Tibial nerve (tissue), 4 donors: ENCODE measurements at places on chromosomes 12 and 14.

DNA sequence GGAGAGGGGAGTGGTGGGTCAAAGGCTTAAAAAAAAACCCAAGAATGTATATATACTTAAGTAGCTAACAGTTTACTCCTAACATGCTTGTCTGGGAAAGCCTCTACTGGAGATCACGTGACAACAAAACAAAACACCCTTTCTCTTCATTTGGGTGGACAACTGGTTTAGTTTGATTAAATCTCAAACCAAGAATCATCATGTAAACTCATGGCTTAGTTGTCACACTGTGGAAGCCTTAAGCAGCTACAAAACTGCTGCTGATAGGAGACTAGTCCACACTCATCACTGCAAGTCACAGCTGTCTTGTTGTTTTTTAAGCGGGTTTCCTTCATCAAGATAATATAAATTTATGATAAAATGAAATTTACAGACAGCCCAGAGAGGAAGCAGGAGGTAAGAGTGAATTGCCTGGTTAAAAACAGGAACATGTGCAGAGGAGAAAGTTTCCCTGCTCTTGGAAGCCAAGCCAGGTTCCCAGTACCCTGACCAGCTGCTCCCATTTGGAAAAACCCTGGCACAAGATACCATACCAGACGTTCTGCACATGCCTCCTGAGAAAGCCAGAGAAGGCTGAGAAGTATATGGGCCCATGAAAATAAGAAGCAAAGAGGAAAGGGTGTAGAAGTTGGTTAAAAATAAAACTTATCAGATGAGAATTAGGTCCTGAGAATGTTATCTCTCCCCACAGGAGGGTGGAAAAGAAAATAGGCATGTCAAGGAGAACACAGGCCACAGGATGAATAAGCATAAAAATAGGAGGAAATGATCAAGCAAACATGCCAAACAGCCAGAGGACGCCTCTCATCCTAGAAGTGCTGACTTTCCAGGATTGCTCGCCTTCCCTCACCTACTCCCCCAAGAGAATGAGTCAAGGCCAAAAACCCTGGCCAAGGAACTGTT lies 34.0 kb downstream of the EGLN3 start:
- no peaks in the 10 kb centered on the region for H3K4me1 ChIP-seq
- H3K4me3 ChIP-seq = no peak overlapping the region
- H3K27ac ChIP-seq = no peak overlapping the region
- no peak for DNase-seq
- no peaks in the 10 kb centered on the region for H3K27me3 ChIP-seq

DNA sequence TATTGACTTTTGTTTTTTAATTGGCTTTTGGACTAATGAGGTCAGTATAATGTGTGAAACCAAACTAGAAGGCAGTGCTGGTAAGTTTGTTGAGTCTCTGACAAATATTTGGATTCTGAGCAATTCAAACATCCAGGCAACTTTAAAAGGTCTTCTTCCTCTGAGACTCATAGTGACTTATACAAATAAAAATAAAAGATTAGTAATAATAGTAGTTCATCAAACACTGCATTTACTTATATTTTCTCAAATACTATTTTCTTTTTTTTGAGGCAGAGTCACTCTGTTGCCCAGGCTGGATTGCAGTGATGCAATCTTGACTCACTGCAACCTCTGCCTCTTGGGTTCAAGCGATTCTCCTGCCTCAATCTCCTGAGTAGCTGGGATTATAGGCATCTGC lies 337.9 kb downstream of the DAD1 start:
- no peaks in the 10 kb centered on the region for H3K36me3 ChIP-seq
- H3K4me3 ChIP-seq = no peak overlapping the region
- H3K4me1 ChIP-seq = no peaks in the 10 kb centered on the region

DNA sequence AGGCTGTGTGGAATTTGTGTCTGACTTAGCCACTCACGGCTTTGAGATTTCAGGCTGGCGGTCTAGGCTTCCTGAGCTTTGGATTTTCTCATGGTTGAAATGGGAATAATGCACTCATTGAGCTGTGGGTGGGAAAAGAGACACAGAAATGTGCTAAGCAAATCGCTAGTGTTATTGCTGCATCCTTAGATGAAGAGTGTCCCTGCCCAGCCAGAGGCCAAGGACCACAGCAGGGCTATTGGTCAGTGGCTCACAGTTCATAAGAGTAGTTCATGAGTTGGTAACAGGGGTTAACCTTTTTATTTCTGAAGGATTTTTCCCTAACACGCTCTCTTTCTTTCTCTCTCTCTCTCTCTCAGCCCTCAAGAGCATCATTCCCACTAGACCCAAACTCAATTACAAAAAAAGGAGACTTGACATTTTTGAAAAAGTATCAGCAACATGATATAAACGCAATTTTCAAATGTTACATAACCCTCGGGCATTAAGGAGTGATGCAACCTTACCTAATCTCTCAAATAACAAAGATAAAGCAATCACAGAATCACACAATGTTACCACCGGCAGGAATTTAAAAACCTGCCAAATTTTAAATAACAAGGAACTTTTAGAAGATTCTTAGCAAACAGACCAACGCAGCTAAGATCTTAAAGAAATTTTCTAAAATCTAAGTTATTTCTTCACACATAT lies 36.7 kb upstream of the RMST start:
- H3K27me3 ChIP-seq = no peaks in the 10 kb centered on the region
- H3K4me1 ChIP-seq = no peaks in the 10 kb centered on the region
- H3K27ac ChIP-seq = no peak overlapping the region
- H3K36me3 ChIP-seq = no peaks in the 10 kb centered on the region
- H3K4me3 ChIP-seq = no peak overlapping the region
- DNase-seq = no peak

GRCh38 chr12:17214929-17215328 lies 609.0 kb upstream of the LMO3 start:
- no peaks in the 10 kb centered on the region for H3K36me3 ChIP-seq
- no peak overlapping the region for H3K27ac ChIP-seq
- H3K27me3 ChIP-seq = no peaks in the 10 kb centered on the region
- no peak overlapping the region for H3K4me3 ChIP-seq
- H3K4me1 ChIP-seq = no peaks in the 10 kb centered on the region

- no peak for DNase-seq
- H3K27ac ChIP-seq = no peak overlapping the region
- no peaks in the 10 kb centered on the region for H3K4me1 ChIP-seq
- H3K36me3 ChIP-seq = no peaks in the 10 kb centered on the region
These were observed 139.3 kb upstream of the TMCC3 start for GRCh38 chr12:94789510-94790225.

DNA sequence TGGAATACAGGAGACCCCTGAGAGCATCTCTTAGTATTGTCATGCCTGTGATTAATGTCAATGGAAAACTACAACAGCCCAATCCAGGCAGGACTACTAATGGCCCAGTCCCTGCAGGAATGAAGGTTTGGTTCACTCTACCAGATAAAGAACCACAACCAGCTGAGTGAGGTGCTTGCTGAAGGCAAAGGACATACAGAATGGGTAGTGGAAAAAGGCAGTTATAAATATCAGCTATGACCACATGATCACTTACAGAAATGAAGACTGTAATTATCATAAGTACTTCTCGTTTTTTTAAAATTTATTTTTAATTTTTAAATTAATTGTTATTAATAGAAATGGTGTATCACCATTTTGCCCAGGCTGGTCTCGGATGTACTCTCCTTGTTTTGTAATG lies 17.2 kb upstream of the LPCAT3 start:
- no peaks in the 10 kb centered on the region for H3K4me1 ChIP-seq
- no peaks in the 10 kb centered on the region for H3K27me3 ChIP-seq
- DNase-seq = no peak
- no peak overlapping the region for H3K27ac ChIP-seq

- H3K4me1 ChIP-seq = no peaks in the 10 kb centered on the region
- H3K27ac ChIP-seq = no peak overlapping the region
- H3K27me3 ChIP-seq = peaks cover 23% of the 10 kb centered on the region
- DNase-seq = peak; percentile 87
- H3K36me3 ChIP-seq = no peaks in the 10 kb centered on the region
These were observed 733 bp upstream of the P3H3 start for GRCh38 chr12:6827437-6827911.

- peak overlapping the region; percentile 94 for H3K27ac ChIP-seq
- H3K27me3 ChIP-seq = no peaks in the 10 kb centered on the region
- H3K4me3 ChIP-seq = peak overlapping the region; percentile 87
- H3K4me1 ChIP-seq = peaks cover 61% of the 10 kb centered on the region
These were observed 1.1 kb downstream of the CD63 start for GRCh38 chr12:55727643-55728185.

DNA sequence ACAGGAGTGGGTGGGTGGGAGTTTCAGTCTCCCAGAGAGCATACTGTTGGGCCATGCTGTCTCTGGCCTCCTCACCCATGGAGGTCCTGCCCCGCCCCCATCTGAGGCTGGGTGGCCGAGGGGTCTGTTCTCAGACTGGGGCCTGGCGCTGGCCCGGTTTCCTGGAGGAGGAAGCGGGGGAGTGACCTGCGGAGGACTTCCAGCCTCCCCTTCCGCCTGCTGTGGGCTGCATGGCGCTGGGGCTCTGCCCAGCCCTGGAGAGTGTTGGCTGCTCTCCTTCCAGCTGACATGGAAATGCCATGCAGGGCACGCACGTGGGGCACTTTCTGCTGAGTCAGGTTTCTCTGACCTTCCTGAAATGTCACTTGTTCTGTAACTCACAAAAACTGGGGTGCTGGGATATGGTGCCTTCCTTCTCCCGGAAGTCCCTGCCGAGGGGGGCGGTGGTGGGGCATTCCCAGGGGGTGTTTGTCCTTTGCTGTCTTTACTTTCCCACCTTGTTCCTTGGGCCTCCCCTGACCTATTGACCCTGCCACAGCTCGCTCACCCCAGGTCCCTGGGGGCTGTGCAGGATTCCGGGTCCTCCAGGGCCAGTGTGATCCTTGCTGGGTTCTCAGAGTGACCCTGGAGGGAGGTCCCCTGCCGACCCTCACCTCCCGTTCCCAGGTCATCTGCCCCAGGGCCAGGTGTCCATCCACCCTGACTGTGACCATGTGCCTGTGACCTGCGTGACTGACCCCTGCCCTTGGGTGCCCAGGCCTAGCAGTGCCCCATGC lies 23.6 kb downstream of the PACS2 start:
- H3K27me3 ChIP-seq = no peaks in the 10 kb centered on the region
- DNase-seq = no peak
- H3K27ac ChIP-seq = no peak overlapping the region

GRCh38 chr12:67919406-67919805 lies 69.8 kb upstream of the IFNG-AS1 start:
- DNase-seq = no peak
- H3K4me3 ChIP-seq = no peak overlapping the region
- no peaks in the 10 kb centered on the region for H3K27me3 ChIP-seq
- H3K36me3 ChIP-seq = no peaks in the 10 kb centered on the region

DNA sequence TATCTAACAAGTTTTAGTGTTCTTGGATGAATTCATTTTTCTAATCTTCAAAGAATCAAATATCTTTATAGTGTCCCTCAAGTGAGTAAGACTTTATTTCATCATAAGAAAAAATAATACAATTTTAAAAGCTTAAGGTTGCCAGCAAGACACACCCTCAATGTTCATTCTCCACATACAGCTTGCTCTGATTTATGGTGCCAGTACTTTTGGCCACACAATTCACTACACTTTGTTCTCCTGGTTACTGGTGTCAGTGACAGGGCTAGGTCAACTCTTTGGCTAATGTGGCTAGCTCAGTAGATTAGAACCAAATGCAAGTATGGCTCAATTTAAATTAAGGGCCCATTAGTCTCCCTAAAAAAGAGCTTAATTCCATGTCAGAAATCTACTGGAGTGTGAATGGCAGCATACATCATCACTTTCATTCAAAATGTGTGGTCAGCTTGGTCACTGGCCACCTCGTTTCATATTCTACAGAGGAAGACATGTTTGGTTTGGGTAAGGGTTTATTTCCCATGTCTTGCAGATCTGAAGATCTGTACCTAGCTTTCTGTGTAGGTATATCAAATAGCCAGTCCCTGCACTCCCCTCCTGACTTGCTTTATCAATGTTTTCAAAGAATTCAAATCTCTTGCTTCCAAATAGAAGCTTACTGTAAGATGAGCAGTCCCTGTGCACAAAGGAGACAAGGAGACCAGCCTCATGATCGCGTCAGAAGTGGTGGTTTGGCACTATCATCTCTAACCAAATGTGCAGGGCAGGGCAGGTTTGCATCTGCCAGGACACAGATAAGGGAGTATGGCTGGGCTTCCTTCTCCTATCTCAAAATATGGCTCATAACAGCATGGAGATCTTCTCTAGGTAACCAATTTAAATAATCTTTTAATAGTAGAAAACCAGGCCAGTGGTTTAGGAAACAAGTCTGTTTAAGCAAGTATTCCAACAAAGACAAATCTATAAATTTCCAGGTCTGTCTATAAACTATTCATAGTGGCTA lies 31.3 kb downstream of the HECTD4 start:
- no peaks in the 10 kb centered on the region for H3K4me1 ChIP-seq
- no peak overlapping the region for H3K27ac ChIP-seq
- H3K4me3 ChIP-seq = no peak overlapping the region
- no peaks in the 10 kb centered on the region for H3K36me3 ChIP-seq
- DNase-seq = no peak
- H3K27me3 ChIP-seq = no peaks in the 10 kb centered on the region

GRCh38 chr12:88897723-88898122 lies 317.5 kb upstream of the KITLG start:
- DNase-seq = no peak
- H3K27ac ChIP-seq = no peak overlapping the region
- no peak overlapping the region for H3K4me3 ChIP-seq
- H3K36me3 ChIP-seq = no peaks in the 10 kb centered on the region

- H3K4me1 ChIP-seq = no peaks in the 10 kb centered on the region
- peak overlapping the region; percentile 95 for H3K4me3 ChIP-seq
- H3K27me3 ChIP-seq = no peaks in the 10 kb centered on the region
- H3K27ac ChIP-seq = peak overlapping the region; percentile 100
- DNase-seq = no peak
- H3K36me3 ChIP-seq = peaks cover 30% of the 10 kb centered on the region
These were observed 2.4 kb downstream of the BTG1 start for GRCh38 chr12:92143258-92143657.

DNA sequence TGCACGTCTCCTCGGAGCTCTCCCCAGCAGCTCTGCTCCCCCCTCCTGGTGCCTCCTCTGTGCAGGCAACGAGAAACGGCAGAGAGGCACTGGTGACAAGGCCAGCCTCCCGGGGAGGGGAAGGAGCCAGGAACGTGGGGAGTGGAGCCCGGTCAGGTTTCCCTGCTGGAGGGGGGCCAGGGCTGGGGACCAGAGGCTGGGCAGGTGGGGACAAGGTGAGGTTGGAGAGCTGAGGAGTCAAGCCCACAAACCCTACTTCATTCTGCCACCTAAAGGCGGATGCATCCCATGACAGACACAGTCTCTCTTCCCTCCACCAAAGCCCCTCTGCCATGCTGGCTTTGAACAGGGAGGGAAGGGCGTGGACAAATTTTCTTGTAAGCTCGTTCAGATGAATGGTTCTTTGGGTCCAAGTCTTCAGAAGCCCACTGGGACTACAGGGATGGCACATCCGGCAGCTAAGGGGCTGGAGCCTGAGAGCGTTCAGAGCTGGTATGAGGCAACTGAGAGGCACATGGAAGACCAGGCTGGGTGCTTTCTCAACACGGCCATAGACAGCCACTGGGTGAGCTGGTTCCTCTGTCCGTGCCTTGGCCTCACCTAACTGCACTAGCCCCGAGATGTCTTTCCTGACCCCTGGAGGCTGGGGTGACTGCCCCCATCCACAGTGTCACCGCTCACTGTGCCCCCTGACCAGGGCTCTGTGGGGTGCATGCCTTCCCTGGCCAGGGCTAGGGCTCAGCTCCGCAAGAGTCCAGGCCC lies 105.9 kb downstream of the RBM19 start:
- no peaks in the 10 kb centered on the region for H3K4me1 ChIP-seq
- H3K27ac ChIP-seq = no peak overlapping the region
- peaks cover 12% of the 10 kb centered on the region for H3K36me3 ChIP-seq
- H3K27me3 ChIP-seq = no peaks in the 10 kb centered on the region
- DNase-seq = no peak

GRCh38 chr12:46360370-46360769 lies 12.2 kb downstream of the SLC38A2 start:
- H3K4me3 ChIP-seq = no peak overlapping the region
- peaks cover 23% of the 10 kb centered on the region for H3K4me1 ChIP-seq
- H3K27ac ChIP-seq = no peak overlapping the region
